Type B pancreatic cell (in vitro differentiated cells): ENCODE measurements at places on chromosomes 3 and 15. TPM values are rescaled to one million over a fixed set of nuclear protein-coding genes. Genes with fewer than 3 reads are reported as not detected.

DNA sequence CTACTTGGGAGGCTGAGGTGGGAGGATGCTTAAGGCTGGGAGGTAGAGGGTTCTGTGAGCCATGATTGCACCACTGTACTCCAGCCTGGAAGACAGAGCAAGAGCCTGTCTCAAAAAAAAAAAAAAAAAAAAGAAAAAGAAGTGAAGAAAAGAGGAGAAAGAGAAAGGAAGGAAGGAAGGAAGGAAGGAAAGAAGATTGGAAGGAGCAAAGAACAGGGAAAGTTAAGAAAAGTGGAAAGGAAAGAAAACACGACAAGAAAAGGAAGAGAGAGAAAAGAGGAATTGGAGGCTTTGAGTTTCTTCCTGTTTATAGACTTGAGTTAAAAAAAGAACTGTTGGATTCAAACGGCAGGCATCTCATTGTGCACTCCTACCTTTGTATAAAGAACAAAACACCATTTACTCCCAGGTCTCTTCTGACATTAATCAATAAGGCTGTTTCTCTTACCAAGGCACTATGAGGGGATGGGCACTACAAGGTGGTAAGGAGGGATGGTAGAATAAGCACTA is 73.5 kb downstream of the EDEM1 start:
- no peak for DNase-seq
- H3K4me1 ChIP-seq: no peaks in the 10 kb centered on the region
- H3K27ac ChIP-seq: no peak overlapping the region
- H3K36me3 ChIP-seq: no peaks in the 10 kb centered on the region
- H3K27me3 ChIP-seq: no peaks in the 10 kb centered on the region

- no peak for DNase-seq
- peak overlapping the region; percentile 9 for H3K4me3 ChIP-seq
- peaks cover 46% of the 10 kb centered on the region for H3K4me1 ChIP-seq
Measured at GRCh38 chr15:69118089-69118488, 42.3 kb upstream of the GLCE start.

DNA sequence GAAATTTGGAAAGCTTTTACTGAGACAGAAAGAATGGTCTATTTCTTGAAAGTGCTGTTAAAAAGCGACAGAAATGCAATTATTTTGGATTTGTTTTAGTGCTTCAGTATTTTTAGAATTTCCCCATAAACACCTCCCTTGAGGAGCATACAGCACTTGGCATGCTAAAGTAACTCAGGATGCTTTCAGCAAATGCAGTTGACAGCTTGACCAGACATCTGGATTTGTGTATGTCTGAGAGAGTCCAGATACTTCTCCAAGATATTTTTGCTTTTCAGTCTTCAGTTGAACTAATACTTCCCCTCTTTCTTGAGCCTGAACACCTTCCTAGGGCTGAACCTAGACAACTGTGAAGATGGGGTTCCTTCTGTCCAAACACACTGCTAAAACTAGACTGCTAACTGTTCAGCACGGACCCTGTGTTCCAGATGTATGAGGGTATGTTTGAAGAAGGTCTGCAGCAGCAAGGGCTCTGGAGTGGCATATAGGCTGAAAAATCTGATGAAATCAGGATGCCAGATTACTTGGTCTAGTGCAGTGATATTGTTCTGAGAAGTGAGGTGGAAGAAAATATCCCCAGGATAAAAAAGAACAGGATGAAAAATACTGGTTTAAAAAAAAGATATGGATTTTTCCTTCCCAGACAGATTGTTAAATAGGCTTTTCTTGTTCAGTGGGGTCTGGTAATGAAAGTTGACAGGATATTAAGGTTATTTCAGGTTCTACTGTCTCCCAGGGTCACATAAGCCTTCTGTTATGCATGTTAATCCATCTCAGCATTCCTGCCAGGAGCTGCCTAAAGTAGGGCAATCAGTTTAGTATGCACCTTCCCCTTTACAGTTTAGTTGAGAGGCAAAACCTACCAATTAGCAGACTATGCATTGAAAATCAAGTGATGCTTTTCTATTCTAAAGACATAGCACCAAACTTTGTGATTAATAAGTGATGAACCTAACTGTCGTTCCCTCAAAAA is 516.9 kb upstream of the TBL1XR1 start:
- no peaks in the 10 kb centered on the region for H3K27me3 ChIP-seq
- H3K27ac ChIP-seq: no peak overlapping the region
- H3K36me3 ChIP-seq: no peaks in the 10 kb centered on the region

DNA sequence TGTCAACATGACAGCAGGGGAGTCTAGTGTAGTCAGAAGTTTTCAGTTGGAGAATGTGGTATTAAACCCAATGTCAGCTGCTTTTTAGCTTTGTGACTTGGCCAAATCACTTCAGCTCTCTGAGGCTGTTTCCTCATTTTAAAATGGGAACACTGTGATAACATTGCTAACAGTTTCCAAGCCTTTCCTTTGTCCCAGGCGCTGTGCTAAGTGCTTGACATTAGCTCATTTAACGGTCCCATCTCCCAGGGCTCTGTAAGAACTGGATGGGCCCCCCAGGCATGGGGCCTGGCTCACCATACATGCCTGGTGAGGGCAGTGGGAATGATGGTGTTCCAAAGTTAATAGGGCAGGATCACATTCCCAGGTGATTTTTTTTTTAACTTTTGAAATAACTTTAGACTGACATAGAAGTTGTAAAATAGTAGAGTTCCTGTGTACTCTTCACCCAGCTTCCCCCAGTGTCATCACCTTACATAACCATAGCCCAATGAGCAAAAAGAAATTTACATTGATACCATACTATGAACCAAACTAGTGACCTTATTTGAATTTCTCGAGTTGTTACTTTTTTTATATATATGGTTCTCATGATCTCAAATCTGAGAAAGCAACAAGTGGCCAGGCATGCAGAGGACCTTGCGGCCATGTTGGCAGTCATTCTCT is 7.7 kb downstream of the RASL12 start:
- H3K27me3 ChIP-seq: peaks cover under 1% of the 10 kb centered on the region
- peaks cover 7% of the 10 kb centered on the region for H3K4me1 ChIP-seq
- no peaks in the 10 kb centered on the region for H3K36me3 ChIP-seq
- DNase-seq: no peak
- no peak overlapping the region for H3K4me3 ChIP-seq

GRCh38 chr3:53350652-53351051 is 3.3 kb upstream of the DCP1A start:
- H3K27ac ChIP-seq: peak overlapping the region; percentile 74
- H3K27me3 ChIP-seq: no peaks in the 10 kb centered on the region
- no peak for DNase-seq
- peak overlapping the region; percentile 62 for H3K4me3 ChIP-seq
- peaks cover 29% of the 10 kb centered on the region for H3K4me1 ChIP-seq

DNA sequence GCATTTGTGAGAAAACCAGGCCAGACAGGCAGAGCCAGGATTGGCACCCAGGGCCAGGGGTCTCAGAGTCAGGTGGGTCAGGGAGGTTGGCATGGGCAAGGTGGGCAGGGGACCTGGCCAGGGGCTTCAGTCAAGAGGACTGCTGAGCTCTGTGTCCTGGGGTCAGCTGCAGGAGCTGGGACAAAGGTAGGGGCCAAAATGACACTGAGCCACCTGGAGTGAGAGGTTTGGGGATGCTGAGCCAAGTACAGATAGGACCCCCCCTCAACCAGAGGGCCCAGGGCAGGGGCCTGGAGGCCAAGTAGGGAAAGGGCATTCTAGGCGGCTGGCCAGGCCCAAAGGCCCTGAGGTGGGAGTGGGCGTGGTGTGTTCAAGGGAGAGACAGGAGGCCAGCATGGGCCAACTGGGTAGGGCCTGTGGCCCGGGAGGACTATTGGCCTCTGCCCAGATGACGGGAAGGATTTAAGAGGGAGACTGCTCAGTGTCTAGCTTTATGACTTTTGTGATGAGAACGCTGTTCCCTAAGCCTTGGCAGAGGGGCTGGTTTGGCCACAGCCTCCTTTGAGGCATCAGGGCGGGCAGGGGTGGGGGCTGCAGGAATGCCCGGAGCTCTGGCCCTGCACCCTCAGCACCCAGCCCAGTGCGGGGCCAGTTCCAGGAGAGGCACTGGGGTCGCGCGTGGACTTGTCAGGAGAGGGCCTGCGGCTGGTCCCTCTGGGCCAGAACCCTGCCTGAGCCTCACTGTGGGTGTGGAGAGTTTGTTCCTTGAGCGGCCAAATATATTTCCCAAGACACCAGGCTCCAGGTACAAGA is 3.1 kb downstream of the CFAP100 start:
- no peaks in the 10 kb centered on the region for H3K36me3 ChIP-seq
- peaks cover 6% of the 10 kb centered on the region for H3K4me1 ChIP-seq
- H3K27me3 ChIP-seq: peaks cover 22% of the 10 kb centered on the region
- no peak for DNase-seq

The MSL2 gene
- 33.7 and 38.4 TPM in 2 replicates for total RNA-seq

The CHRNB4 gene
- total RNA-seq: 3.8 and 4.6 TPM in 2 replicates

The NR1I2 gene
- 0.65 and 1.4 TPM in 2 replicates for total RNA-seq

DNA sequence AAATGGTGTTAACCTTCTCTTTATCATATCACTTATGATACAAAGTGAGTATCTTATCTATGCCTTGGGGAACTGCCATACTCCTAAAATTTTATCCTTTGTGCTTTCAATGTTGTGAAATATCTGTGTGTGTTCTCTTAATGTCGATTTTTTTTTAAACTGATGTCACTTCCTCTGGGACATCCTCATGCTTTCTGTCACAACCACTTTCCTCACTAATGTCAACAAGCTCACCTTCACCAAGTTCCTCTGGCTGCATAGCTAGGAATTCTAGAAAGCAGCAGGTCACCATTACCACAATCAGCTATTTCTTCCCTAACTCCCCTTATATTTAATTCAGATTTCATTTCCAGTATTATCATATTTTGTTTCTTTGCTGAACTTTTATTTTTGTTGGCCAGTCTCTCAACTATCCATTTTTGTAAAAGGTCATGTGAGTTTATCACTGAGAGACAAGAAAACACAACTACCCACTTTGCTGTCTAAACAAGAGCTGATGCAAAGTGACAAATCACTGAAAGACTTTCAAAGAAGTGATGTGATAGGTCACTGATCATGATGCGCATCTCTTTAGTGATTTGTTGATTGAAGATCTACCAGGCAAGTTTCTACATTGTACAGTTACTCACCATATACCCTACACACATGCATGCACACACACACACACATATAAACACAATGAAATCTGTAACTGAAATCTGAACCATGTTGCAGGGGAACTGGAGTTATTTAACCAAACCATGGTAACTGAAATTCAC is 369.0 kb downstream of the ULK4 start:
- no peaks in the 10 kb centered on the region for H3K4me1 ChIP-seq
- peaks cover 5% of the 10 kb centered on the region for H3K36me3 ChIP-seq
- no peak for DNase-seq
- no peak overlapping the region for H3K4me3 ChIP-seq
- no peak overlapping the region for H3K27ac ChIP-seq

- H3K27ac ChIP-seq: no peak overlapping the region
- H3K4me1 ChIP-seq: no peaks in the 10 kb centered on the region
- no peak overlapping the region for H3K4me3 ChIP-seq
- H3K27me3 ChIP-seq: peaks cover 33% of the 10 kb centered on the region
Measured at GRCh38 chr15:87416591-87417257, 839.8 kb downstream of the NTRK3 start.

- H3K4me3 ChIP-seq: no peak overlapping the region
- H3K27me3 ChIP-seq: no peaks in the 10 kb centered on the region
- no peak overlapping the region for H3K27ac ChIP-seq
- DNase-seq: no peak
Measured at GRCh38 chr15:48924528-48925393, 39.0 kb downstream of the SHC4 start.

DNA sequence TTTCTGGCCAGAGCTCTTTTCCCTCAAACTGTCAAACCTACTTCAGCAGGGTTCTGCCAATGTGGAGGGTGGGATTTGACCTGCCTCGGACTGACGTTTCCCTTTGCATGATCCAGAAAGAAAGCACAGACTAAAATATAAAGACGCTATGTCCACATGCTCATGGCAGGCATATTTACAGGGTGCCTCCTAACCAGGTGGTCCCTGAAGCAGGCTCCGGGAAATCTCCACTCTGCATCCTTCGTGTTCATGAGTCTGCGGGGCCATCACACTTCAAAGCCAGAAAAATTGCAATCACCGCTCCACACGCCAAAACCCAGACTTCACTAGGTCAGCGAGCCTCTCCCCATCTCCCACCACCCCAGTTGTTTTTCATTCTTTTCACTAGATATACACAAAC is 143.3 kb upstream of the IGF1R start:
- peaks cover 27% of the 10 kb centered on the region for H3K27me3 ChIP-seq
- H3K4me3 ChIP-seq: no peak overlapping the region
- H3K27ac ChIP-seq: no peak overlapping the region
- no peak for DNase-seq

- peaks cover 1% of the 10 kb centered on the region for H3K27me3 ChIP-seq
- DNase-seq: no peak
- no peak overlapping the region for H3K27ac ChIP-seq
Measured at GRCh38 chr3:189794518-189794917, 163.3 kb downstream of the TP63 start.

GRCh38 chr15:33551860-33552259 is 241.1 kb downstream of the RYR3 start:
- H3K36me3 ChIP-seq: no peaks in the 10 kb centered on the region
- H3K4me3 ChIP-seq: no peak overlapping the region
- no peak overlapping the region for H3K27ac ChIP-seq
- no peaks in the 10 kb centered on the region for H3K4me1 ChIP-seq
- peaks cover 9% of the 10 kb centered on the region for H3K27me3 ChIP-seq

- no peaks in the 10 kb centered on the region for H3K36me3 ChIP-seq
- H3K4me1 ChIP-seq: peaks cover 6% of the 10 kb centered on the region
Measured at GRCh38 chr3:69370156-69370883, 15.6 kb downstream of the FRMD4B start.

DNA sequence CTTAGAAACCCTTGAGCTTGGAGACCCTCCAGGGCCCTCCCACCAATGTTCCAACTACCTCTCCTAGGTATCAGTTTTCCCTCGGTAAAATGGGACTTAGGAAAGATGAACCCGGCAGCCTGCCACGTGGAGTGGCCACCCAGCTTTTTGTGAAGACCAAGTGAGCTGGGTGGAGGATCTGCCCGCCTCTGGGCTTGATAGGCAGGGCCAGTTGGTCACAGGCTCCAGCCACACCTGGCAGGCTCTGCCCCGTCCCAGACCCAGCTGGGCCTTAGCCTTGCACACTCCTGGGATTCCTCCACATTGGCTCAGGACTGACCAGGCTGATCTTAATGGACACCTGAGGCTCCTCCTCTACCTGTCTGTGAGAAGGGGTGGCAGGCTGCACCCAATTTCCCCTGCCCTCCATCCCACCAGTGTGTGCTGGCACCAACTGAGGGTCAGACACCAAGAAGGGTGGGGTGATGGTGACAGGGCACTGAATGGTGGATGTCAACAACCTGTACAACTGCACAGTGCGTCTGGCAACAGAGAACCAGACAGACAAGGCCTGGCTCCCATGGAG is 761 bp upstream of the GRIP2 start:
- H3K27me3 ChIP-seq: peaks cover 3% of the 10 kb centered on the region
- H3K4me1 ChIP-seq: no peaks in the 10 kb centered on the region
- H3K36me3 ChIP-seq: no peaks in the 10 kb centered on the region
- H3K4me3 ChIP-seq: no peak overlapping the region
- DNase-seq: no peak

The CLRN1 gene
- not detected in 2 replicates for total RNA-seq
